ENCODE measurements at places on chromosomes 6 and 20.

DNA sequence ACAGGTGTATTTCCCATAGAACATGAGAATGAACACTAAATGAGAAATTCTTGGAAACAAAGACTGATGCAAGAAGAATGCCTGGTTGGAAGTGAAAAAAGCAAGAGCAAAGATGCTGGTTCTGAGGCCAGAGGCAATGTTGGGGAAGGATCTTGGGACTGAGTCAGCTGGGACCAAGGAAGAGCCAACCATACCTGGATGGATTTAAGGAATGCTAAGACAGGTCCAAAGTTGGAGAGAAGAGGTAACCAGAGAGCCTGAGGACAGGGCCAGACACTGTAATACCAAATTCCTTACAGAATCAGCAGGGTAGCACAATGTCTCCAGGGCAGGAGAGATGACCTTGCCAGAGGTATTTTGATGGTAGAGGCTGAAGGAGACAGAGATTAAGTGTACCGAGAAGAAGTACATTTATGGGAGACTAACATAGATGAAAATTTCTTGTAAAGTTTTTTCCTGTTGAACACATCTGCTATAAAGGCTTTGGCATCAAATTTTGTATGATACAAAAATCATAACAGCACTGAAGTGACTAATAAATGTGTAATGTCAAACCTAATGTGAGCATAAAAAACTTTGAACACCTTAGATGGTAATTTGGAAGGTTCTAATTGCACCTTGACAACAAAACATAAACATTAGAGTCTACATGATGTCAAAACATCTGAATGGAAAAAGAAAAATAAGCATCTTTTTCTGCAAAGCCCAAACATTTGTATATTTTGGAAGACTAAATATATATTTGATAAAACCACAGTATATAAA is 221.7 kb upstream of the MARCKS start:
- no peak for DNase-seq

DNA sequence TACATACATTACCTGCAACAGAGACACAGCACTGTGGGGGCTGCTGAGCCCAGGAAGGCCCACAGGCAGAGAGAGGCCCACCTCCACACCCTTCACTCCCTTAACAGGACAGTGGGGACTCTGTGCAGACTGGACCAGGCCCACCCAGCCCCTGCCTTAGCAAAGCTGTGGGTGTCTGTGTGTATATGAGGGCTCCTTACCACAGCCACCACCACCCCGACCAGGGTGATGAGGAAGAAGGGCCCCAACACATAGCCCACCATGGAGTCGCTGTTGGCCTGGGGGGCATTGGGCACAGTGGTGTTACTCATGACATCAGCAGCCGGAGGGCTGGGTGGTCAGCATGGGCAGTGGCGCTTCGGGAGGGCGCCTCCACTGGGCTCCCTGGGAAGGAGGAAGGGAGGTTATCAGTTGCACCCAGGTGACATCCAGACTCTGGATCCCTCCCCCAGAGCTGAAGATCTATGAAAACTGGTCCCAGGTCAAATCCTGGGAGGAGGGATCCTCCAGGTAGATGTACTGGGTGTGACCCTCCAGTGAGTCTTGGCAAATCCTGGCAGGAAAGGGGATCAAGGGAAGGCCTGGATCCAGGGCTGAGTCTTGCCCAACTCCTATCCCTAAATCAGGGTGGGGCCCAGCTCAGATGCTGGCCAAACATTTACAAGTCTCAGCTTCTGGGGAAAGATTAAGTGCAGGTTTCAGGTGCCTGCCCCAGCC is 1.2 kb downstream of the SMIM29 start:
- no peak for DNase-seq

DNA sequence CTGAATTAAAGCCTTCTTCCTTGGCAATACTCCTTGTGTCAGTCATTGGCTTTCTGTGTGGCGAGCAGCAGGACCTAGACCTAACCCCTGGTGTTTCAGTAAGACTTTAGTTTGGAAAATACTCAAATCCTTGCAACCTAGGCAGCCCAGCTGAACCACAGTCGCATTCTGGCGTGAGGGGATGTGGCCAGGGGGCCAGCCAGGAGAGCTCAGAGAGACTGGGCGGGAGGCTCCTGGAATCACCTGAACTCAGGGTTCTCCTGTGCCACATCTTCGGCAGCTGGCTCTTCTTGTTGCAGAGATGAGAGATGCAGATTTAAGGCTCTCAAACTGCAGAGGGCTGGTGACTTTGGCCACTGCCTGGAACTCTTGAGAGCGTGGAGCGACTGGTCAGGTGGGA is 102.7 kb downstream of the SYNDIG1 start:
- DNase-seq = no peak

GRCh38 chr6:105042648-105043047 is 85.7 kb downstream of the LIN28B start:
- DNase-seq = no peak

GRCh38 chr20:1895674-1896483 is 672 bp downstream of the SIRPA start:
- no peak for DNase-seq

DNA sequence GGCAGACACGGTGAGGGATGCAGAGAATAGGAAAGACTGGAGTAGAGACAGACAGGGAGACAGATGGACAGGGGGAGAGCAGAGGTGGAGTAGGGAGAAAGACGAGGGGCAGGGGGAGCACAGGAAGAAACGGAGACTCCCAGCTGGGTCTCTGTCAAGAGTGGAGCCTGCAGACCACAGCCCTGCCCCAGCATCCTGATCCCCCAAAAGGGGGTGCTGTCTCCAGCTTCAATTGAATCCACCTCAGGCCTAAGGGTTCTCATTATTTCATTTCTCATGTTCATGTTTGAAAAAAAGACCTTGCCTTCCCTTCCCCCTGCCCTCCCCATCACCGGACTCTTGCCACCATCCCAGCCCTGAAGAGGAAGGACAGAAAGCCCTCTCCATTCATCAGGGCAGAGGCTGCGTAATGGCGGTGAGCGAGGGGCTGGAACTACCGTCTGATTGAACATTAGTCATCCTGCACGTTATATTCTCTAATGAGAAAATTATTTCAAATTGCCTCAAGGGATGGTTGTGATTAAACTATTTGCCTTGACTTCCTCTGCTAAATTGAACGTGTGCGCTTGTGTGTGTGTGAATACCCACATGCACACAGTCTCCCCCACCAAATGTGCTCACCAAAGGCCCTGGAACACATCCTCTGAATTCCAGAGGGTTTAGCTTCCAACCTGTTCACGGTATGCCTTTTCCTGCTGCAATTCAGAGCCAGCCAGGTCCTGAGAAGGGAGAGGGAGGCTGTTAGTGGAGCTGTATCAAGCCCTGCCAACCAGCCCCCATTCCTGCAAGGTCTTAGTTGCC is 98.3 kb downstream of the CDC5L start:
- no peak for DNase-seq
